Stimulated activated CD4-positive, alpha-beta T cell treated with anti-CD3 and anti-CD28 coated beads, Interleukin-4, amount 100 ng/mL, for 48 hours (primary cell): ENCODE measurements at places on chromosomes 5 and 9.

DNA sequence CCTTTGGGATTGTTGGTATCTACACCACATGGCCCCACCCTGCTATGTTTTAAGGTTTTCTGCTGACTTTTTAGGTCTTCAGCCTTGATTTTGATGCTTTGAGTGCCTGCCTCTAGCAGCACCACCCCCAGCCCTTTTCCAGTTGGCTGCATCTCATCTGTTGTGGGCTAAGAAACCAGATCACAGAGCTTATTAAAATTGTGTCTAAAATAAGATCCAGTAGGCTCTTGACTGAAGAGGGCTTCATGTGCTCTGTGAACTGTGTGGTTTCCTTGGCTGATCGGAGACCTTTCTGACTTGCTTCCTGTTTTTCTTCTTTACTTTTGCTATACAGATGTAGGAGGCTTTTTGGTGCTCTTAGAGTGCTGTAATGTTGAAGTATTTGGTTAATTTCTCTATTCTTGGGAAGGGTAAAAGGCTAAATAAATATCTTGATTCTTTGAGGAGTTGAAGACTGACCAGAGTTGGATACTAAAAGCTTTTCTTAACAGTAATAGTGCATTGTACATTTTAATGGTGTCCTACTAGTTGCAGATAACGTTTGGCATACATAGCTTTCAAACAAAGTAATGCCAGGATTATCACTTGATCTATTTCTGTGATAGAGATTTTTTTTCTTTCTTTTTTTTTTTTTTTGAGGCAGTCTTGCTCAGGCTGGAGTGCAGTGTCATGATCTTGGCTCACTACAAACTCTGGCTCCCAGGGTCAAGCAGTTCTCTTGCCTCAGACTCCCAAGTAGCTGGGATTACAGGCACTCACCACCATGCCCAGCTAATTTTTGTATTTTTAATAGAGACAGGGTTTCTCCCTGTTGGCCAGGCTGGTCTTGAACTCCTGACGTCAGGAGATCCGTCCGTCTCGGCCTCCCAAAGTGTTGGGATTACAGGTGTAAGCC, 4.5 kb downstream of the UBE2D2 start:
- DNase-seq, result no peak

GRCh38 chr9:116945817-116946216, 258.7 kb downstream of the TRIM32 start:
- DNase-seq, result no peak

DNA sequence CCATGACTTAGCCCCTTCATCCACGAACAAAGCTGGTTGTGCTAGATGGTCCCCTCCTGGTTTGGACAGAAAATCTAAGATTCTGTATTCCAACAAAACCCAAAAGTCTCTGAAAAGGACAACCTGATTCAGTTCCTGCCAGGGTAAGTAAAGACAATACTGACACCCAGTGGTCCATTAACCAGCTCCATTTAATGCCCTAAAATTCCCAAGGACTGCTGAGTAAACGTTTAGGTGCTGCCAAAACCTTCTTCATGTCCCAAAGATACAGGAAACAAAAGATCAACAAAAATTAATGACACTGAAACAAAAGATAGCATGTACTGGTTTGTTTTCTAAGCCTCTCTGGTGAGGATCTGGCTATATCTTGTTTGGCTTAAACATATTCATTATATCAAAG, 25.3 kb upstream of the PPP1R2B start:
- DNase-seq, result no peak

- DNase-seq, result peak; percentile 94
Observed at GRCh38 chr9:127224883-127225739, 39.5 kb upstream of the GARNL3 start.

- DNase-seq, result no peak
Observed at GRCh38 chr5:15827741-15828140, 327.8 kb downstream of the FBXL7 start.

- DNase-seq, result no peak
Observed at GRCh38 chr5:122773619-122774018, 1.3 kb upstream of the SNX2 start.

GRCh38 chr9:121853617-121854395, 202.4 kb downstream of the DAB2IP start:
- DNase-seq, result no peak

DNA sequence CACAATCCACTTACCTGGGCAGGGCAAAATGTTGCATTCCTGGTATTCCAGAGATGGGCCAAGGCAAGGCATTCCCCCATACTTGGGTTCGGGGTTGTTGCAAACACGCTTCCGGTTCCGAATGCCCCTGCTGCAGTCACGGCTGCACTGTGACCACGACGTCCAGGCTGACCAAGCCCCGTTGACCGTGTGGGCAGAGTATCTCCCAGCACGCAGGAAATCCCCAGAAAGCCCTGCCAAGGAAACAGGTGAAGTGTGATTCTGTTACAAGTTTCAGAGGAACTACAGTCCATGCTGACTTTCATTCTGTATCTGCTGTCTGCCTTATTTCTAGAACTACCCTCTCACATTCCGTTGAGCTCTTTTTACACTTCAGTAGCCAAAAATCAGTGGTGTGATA, 483.0 kb downstream of the SEMA5A start:
- no peak for DNase-seq

- no peak for DNase-seq
Observed at GRCh38 chr5:59424515-59424914, 469.0 kb downstream of the PDE4D start.

GRCh38 chr5:147971472-147971871, 65.1 kb upstream of the C5orf46 start:
- no peak for DNase-seq

DNA sequence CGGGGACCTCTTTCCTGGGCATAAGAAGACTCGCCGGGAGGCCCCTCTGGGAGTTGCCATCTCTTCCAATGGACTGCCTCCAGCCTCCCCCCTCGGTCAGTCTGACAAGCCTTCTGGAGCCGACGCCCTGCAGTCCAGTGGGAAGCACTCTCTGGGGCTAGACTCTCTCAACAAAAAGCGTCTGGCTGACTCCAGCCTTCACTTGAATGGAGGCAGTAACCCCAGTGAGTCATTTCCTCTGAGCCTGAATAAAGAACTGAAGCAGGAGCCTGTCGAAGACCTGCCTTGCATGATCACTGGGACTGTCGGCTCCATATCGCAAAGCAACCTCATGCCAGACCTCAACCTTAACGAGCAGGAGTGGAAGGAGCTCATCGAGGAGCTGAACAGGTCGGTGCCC, 28.4 kb upstream of the LTC4S start:
- no peak for DNase-seq

DNA sequence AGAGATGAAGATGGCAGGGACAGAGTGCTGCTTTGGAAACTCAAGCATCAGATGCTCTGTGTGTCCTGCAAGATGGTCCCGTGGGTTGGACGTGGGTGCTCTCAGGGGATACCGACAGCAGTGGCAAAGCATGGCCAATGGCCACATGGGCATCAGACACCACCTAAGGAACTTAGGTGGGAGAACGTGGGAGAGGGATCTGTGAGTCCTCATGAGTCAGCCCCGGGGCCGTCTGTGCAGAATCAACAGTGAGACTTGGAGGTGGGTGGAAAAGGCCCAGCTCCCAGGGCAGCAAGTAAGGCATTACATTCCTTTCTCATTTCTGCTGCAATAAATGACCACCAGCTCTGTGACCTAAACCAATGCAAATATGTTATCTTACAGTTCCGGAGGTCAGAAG, 77.0 kb downstream of the RAD23B start:
- no peak for DNase-seq

DNA sequence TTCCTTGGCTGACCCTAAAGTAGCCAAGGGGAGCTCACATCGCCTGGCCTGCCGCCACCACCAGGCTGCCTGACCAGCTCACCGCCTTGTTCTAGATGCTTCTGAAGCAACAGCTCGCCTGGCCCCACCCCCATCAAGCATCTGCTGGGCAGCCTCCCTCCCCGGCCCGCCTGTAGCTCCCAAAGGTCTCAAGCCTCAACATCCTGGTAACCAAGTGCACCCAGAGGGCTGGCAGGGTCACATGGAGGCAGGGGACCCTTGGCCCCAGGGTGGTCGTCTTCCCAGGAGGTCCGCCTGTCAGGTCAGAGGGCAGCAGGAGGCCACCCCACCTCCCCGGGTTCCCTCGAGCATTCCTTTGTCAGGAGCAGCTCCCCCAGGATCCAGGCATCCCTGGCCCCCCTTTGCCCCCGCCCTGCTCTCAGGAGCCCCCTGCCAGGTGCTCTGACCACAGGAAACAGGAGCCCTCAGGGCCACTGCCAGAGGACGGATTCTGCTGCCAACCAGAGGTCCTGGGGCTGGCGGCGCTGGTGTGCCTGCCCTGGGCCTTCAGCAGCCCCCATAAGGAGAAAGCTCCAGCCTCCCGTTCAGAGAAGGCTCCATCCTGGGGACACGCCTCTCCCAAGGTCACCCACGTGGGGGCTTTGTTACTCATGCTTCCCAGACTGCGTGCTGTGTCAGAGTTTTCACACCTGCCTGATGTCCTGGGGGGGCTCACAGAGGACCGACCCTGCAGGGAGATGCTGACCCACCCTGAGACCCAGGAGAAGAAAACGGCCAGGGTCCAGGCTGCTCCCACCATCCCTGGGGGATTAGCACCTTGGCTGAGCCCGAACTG, 3.5 kb upstream of the LRRC14B start:
- DNase-seq, result no peak

DNA sequence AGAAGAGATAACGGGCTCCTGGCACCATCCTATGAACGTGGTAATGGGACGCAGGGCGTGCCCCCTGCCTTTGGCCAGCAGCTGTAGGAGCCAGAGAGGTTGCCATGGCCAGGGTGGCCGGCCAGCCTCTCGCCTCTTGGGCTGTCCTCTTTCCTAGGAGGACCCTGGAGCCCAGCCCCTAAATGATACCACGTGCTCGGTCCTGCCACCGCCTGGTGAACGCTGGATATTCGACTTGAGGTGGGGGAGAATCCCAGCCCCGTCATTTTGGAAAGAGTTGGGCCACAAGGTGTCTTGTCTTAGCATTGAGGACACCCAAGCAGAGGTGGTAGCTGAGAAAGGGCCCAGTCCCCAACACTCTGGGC, 391 bp upstream of the NRG2 start:
- no peak for DNase-seq

- no peak for DNase-seq
Observed at GRCh38 chr9:99299211-99300102, 77.4 kb downstream of the SEC61B start.

DNA sequence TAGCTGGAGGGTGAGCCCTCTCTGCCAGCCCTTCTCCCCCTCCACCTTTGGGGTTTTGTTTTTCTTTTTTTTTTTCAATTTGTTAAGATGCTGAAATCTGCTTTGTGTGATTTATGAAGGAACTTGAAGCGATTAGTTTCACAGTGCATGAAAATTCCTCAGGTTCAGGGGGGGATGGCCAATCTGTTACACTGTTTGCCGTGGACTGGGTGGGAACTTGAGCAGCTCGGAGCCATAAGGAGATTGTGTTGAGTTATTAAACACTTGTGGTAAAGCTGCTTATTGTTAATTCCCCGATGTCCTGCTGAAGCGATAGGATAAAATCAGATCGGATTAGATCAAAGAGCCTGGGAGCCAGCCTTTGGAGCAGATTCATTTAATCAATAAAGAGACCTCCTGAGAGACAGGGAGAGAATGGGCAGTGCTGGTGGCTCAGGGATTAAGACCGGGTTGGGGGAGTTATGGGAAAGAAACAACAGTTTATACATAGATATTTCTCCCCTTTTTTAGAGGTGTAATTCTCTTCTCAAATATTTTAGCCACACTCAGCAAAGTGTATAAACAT, 105.8 kb upstream of the SPATA31D4 start:
- no peak for DNase-seq

DNA sequence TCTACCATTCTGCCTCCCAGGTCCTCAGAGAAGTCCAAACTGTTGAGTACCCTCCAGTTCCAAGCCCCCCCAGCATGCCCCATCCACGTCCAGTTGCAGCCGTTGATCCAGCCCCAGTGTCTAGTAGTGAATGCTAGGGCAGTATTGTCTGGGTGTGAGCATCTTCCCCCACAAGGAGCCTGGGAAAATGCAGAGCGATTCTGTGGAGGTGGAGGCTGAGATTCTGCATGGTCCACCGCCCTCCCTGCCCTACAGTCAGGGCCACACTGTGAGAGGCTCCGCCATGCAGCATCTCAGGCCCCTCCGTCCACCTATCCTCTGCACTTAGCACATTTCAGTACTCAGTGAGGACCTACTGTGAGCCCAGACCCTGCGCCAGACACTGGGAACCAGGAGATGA, 135.9 kb downstream of the GABBR2 start:
- no peak for DNase-seq

DNA sequence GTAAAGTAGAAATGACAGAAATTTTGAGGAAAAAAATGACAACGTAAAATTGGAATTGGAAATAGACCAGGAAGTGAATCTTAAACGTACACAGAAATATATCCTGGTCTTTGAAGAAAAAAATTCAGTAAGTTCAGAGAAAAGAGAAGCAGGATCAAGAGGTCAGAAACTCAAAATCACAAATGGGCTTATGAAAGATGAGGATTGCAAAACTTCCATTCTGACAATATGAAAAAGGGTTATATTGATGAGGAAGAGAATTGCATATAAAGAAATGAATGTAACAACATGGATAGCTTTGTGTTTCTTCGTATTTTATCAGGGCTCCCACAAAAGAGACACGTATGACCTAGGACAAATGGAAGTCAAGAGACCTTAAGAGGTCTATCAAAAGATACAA, 58.1 kb downstream of the OXCT1 start:
- DNase-seq, result no peak

GRCh38 chr5:166356096-166356495, 1935.3 kb upstream of the WWC1 start:
- no peak for DNase-seq

GRCh38 chr5:123819386-123819785, 307.4 kb downstream of the CSNK1G3 start:
- DNase-seq, result no peak

- DNase-seq, result no peak
Observed at GRCh38 chr9:80792726-80793125, 896.6 kb downstream of the TLE1 start.

DNA sequence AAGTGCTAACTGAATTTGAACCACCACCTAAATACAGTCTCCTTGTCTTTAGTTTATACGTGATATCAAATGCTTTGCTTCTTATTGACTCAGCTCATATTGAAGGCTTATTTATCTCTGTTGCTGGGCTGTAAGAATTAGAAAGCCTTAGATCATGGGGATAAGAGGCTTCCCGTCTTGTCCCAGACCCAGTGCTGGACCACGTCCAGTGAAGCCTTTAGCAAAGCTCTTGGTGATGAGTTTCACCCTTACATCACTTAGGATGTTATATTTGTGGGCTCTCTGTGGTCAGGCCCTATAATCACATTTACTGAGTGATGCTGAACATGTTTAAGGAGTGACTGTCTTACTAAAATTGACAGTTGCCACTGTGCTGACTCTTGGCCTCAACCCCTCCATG, 11.2 kb downstream of the FAM240B start:
- DNase-seq, result no peak

DNA sequence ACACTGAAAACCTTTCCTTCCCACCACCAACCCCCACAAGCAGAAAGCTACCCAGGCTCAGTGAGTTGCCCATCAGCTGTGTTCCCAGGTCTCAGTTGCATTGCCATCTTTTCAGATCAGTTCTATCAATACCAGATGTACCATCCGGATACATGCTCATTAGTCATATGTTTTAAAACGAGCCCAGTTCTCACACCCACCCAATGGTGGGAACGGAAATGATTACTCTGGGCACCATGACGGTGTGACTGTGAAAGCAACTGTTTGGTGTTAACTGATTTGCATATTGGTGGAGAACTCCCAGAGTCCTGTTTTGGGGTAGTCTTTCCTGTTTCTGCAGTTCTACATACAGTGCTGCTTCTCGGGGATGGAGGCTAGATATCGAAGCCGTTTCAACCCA, 212.3 kb downstream of the TRIM36 start:
- DNase-seq, result no peak
